Left renal cortex interstitium (tissue), 4 donors: ENCODE measurements at places on chromosomes 7 and 10.

DNA sequence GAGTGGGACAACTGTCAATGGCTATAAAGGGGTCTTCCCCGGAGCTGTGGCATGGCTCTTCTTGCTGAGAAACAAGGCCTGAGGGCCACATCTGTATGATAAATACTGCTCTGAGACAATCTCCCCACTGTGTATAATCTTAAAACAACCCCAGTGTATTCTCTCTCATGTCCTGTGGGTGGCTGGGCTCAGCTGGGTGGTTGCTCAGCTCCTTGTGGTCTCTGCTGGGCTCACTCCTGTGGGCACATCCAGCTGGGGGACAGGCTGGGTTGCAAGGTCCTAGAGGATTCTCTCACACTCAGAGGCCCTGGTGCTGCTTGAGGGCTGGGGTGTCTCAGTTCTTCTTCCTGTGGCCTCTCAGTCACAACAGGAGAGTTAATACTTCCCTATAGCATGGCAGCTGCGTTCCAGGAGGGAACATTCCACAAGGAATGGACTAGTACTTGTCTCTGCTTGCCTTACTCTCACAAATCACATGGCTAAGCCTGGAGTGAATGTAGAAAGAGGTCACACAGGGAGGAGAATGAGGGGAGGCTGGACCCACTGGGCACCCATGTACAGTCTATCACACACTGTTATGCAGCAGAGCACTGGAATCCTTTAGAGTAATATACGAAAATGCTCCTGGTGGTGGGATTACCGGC lies 4.5 kb upstream of the EEPD1 start:
- DNase-seq, result no peak

DNA sequence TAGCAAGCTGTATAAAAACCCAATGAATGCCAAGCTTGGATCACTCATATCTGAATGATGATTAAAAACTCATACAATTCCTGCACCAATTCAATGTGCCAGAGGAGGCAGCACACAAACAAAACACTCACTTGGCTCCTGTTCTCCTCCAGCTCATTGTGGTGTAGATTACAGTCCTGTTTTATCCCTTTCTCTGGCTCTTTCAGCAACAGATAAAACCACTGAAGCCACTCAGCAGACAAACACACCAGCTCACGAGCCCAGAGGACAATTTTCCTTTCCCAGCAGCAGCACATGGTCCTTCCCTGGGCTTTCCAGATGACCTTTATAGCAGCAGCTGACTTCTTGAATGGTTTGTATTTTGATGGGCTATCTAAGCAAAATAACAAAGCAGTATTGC lies 107.3 kb upstream of the STARD3NL start:
- no peak for DNase-seq

GRCh38 chr10:123381224-123381623 lies 227.0 kb downstream of the BUB3 start:
- DNase-seq, result no peak

DNA sequence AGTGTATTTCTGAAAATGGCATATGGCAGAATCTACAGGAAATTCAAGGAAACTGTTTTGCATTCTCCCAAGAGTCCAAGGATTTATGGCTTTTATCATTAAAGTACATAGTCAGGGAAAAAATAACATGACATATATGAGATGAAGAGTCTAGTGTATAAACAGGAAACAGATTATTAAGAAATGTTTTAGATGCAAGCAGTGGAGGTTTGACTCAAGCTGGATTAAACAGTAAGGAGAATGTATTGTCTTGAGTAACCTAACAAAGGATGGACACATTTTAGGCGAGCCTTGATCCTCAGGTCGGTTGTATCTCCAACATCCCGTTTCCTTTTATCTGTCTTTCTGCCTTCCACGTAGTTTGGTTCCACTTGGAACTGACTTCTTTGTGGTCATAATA lies 17.9 kb downstream of the OR6B1 start:
- no peak for DNase-seq

DNA sequence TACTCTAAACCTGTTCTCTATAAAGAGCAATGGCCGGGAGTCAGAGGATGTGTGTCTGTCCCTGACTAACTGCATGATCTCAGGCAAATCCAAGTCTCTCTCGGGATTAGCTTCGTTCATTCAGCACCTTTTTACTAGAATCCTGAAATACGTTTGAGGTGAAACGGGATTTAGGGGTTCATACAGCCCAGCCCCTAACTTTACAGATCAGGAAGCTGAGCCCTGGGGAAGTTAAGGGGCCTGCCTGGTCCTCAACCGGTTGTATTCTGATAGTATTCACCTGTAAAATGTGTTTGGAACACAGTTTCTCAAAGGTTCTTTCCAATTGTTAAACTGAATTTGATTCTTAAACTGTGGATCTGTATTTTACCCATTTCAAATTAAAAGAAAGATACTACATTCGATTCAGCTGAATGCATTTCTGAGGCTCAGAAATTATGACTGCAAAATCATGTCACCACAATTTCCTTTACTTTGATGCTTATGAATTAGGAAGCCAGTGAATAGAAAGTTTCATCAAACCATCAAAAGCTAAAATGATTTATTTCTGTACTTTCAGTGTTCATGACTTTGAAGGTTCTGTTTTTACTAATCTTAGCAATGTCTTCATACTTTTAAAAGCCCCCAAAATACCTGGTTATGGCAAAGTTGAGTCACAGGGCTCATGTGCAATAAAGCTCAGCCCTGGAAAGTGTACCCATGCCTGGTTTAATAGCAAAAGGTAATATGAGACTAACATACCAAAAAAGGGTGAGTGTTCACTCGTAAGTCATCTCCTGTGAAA lies 28.9 kb upstream of the EZH2 start:
- no peak for DNase-seq

- DNase-seq, result no peak
Observed at GRCh38 chr10:110706690-110707098, 62.6 kb downstream of the RBM20 start.

GRCh38 chr7:49564379-49564714 lies 209.1 kb upstream of the VWC2 start:
- DNase-seq, result no peak

DNA sequence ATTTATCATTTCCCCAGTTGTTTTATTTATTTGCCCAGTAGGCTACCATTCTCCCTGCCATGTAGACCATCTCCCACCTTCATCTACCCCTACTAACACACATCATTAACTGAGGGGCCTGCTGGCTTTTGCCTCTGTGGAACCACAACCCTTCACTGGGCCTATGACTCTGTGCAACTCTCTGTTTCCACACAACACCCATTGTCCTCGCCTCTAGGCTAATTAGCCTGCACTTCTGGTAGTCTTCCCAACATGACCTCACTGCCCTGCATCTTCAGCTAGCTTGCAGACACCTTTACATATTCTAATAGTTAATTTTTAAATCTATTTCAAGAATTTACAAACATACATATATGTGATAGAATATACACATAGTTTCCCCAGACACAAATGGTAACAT lies 7.5 kb downstream of the ANKIB1 start:
- no peak for DNase-seq

GRCh38 chr7:2661602-2662272 lies 26.3 kb upstream of the AMZ1 start:
- no peak for DNase-seq

DNA sequence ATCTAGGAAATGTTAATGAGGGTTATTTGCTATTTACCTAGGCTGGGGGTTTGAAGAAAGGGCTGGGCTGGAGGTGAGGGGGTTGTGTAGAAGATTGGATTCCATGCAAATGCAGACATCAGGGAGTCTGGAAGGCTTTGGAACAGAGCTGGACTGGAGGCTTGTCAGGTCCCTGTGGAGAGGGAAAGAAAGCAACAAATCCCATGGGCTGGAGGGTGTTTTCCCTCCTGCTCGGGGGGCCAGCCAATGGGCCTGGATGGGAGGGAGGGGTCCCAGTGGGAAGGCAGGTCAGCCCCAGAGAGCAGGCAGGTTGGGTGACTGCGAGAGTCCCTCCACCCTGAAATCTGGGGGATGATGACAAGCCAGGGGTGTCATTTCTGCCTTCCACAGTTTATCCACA lies 431.8 kb downstream of the RPS24 start:
- no peak for DNase-seq

DNA sequence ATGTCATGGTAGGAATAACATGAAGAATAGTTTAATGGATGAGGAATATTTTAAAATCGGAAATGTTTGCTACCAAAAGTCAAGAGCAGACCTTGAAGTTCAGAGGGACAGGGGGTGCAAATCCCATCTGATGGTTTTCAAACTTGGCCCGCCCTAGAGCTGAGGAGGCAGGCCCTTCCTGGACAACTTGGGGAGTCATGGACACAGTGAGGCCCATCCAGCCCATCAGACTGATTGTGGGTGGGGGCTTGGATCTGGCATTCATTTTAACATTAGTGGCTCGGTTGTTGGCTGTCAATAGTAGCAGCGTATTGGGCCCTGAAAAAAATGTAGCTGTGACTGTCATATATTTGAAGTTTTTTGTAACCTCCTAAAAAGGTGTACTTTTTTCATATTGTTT lies 2.0 kb downstream of the C10orf90 start:
- no peak for DNase-seq

GRCh38 chr7:123270570-123270969 lies 70.8 kb upstream of the SLC13A1 start:
- no peak for DNase-seq

DNA sequence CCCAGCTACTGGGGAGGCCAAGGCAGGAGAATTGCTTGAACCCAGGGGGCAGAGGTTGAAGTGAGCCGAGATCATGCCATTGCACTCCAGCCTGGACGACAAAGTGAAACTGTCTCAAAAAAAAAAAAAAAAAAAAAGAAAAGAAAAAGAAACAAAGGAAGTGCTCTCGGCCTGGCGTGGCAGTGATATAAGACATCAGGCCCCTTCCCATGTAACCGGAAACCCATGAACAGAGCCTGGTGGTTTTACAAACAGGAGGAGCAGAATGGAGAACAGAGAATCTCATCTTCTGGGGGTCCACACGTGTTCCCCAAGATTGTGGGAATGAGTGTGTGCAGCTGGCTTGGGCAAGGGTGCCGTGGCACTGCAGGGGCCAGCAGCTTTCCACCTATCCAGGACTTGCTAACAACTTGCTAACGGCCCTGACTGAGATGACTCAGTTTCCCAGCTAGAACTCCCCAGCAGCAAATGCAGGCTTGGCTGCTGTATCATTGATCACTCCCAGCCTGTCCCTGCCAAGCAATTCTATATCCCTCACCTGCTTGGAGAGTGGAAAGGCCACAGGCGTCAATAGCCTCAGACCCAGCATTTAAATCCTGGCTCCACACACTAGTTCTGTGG lies 103.0 kb downstream of the COL26A1 start:
- DNase-seq, result no peak

- no peak for DNase-seq
Observed at GRCh38 chr10:118332236-118332635, 9.9 kb downstream of the FAM204A start.

DNA sequence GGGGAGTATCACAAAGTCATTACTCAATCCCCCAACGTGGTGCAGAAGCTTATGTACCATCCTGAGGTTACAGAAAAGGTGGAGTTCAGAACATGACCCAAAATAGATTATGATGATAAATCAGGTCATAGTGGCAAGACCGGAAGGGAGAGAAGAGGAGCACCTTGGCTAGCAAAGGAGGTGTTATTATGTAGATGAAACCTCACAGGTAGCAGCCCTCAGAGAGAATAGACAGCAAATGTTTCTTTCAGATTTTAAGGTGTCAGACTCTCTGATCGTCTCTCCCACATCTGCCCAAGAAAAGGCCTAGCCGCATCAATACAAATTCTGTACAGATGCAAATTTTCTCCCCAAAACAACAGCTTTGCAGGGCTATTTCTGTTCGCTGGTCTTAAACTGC lies 88.3 kb upstream of the SEMA3D start:
- no peak for DNase-seq

DNA sequence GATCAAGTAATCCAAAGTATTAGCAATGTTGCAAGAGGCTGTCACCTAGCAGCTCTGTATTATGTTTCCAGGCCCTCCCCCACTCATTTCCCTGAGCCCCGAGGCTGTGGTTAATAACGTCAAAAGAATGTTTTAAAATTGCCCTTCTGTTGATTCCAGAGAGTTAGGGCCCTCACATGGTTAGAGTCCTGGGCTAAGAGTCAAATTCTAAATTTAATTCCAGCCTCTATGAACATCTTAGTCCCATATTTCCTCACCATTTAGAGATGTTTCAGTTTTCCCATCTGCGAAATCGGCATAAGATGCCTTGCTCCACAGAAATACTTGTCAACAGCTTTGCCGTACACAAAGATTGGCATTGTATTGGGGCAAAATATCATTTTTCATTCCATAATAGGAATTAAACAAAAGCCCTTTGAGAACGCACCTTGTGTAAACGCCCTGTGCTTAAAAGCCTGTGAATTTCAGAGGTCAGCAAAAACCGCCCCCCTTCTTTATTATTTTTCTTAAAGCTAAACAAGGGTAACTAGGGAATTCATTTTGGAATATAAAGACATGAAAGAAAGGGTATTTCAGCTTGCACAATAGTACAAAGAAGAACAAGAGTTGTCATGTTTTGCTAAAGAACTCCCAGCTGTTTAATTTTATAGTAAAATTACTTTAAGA lies 135.8 kb downstream of the ARID5B start:
- no peak for DNase-seq

DNA sequence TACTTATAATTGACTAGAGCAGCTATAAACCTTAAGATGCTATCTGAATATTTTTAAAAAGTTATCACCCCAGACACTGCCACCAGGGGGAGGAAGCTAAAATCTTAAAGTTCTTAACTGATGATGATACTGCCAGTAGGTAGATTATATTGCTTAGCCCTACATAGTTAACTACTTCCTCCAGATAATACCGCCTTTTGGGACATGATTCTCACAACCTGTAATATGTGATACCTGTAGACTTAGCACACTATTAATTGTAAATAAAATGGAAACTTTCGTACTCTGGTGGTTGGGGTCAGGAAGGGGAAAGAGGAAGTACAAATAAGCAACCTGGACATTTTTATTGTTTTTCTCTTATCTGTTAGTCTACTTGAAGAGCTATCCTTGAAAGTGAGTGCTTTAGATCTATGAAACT lies 268.9 kb downstream of the ADK start:
- no peak for DNase-seq

DNA sequence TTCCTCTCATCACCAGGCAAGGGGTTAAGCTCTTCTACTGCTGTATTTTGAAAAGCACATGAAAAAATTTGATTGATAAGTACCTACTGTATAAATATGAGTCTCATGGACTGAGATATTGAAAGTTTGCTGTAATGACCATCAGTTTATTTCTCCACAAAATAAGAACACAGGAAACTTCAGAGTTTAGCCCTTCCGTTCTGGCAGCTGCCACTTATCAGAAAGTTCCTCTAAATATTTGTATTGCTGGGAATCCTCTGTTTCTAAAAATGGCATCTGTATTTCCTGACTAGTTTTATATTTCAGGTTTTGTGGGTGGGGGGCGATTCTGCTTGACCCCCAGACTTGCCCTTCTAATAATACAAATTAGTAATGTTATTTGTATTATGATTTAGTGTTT lies 92.0 kb downstream of the LYZL2 start:
- no peak for DNase-seq

- DNase-seq, result no peak
Observed at GRCh38 chr7:3135626-3136025, 92.0 kb upstream of the CARD11 start.

DNA sequence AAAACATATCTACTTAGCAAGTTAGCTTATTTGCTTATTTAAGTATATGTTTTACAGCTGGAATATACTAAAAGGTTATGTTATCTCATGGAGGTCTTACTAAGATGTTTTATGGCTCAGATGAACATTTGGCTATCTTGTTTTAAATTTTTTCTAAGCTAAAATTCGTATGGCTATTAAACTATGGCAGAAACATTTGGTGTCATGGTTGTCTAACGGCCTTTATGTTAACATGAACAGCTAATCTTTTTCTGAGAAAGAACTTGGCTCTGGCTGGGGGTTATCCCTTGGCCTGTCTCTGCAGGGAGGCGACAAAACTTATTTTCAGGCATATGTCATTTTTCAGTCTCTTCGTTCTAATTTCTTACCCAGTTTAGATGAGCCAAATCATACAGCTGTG lies 101.5 kb upstream of the MTPN start:
- no peak for DNase-seq
